ENCODE measurements at places on chromosomes 6 and 20. TPM values are rescaled to one million over a fixed set of nuclear protein-coding genes. Genes with fewer than 3 reads are reported as not detected.

Gene HCK
- total RNA-seq, result not detected

Gene DACT2
- not detected for total RNA-seq

Gene GABRR2
- 0.19 TPM for total RNA-seq

Gene GJA10
- total RNA-seq, result not detected

Gene MYT1
- total RNA-seq, result not detected

Gene SGK2
- total RNA-seq, result 0.09 TPM

Gene FAM209B
- not detected for total RNA-seq

Gene HLA-DQB2
- not detected for total RNA-seq

Gene ISM1
- not detected for total RNA-seq

Gene PACRG
- total RNA-seq, result 0.45 TPM

Gene BPIFB2
- not detected for total RNA-seq

Gene KCNK5
- total RNA-seq, result not detected

Gene KIF25
- total RNA-seq, result not detected

Gene TSBP1
- under 0.01 TPM for total RNA-seq

Gene HLA-E
- total RNA-seq, result 390 TPM

Gene CDSN
- total RNA-seq, result under 0.01 TPM

Gene ZNF165
- 0.36 TPM for total RNA-seq

Gene EDN1
- total RNA-seq, result 168 TPM

Gene IRAK1BP1
- total RNA-seq, result 2.6 TPM

Gene ENPP1
- 0.47 TPM for total RNA-seq

Gene RAE1
- 27.7 TPM for total RNA-seq

Gene CST2
- not detected for total RNA-seq

Gene OR2H1
- not detected for total RNA-seq

Gene PLEKHG1
- 19.3 TPM for total RNA-seq

Gene DNAAF9
- 12.2 TPM for total RNA-seq

Gene FAM83C
- total RNA-seq, result not detected

Gene SNAI1
- 2.9 TPM for total RNA-seq

Gene NFATC2
- 1.5 TPM for total RNA-seq

Gene NKX2-4
- not detected for total RNA-seq

Gene PHACTR3
- not detected for total RNA-seq

Gene NRSN1
- total RNA-seq, result not detected

Gene MEI4
- under 0.01 TPM for total RNA-seq

Gene SH3BGRL2
- total RNA-seq, result 15.9 TPM

Gene AP5S1
- total RNA-seq, result 11.3 TPM

Gene RRP36
- 100.0 TPM for total RNA-seq

Gene CST5
- not detected for total RNA-seq

Gene PRR18
- total RNA-seq, result not detected

Gene SCAF8
- 17.2 TPM for total RNA-seq

Gene LY6G6D
- not detected for total RNA-seq

Gene CALHM4
- total RNA-seq, result 0.18 TPM

Gene SEMG1
- total RNA-seq, result not detected

Gene CNBD2
- 3.1 TPM for total RNA-seq

Gene SLC2A10
- 12.6 TPM for total RNA-seq

Gene SLA2
- not detected for total RNA-seq

Gene PLAGL2
- 1.7 TPM for total RNA-seq

Gene DDX43
- 0.75 TPM for total RNA-seq

Gene LAMP5
- not detected for total RNA-seq

Gene KCNQ5
- total RNA-seq, result not detected

Gene LAMA2
- 25.0 TPM for total RNA-seq

Gene FAM83B
- total RNA-seq, result not detected

Gene GSTA2
- not detected for total RNA-seq

Gene ME1
- 2.8 TPM for total RNA-seq

Gene PTCRA
- not detected for total RNA-seq

Gene SYCP2
- total RNA-seq, result 0.19 TPM

Gene VWA7
- total RNA-seq, result 0.09 TPM

Gene EEF1A2
- total RNA-seq, result 2.0 TPM

Gene PNLDC1
- not detected for total RNA-seq

Gene ACOT8
- total RNA-seq, result 25.8 TPM

Gene ANGPT4
- not detected for total RNA-seq

All from endothelial cell of coronary artery (primary cell).